CD4-positive, alpha-beta T cell treated with Interleukin-17A for 4 hours (primary cell): ENCODE measurements at places on chromosomes 1 and 21.

DNA sequence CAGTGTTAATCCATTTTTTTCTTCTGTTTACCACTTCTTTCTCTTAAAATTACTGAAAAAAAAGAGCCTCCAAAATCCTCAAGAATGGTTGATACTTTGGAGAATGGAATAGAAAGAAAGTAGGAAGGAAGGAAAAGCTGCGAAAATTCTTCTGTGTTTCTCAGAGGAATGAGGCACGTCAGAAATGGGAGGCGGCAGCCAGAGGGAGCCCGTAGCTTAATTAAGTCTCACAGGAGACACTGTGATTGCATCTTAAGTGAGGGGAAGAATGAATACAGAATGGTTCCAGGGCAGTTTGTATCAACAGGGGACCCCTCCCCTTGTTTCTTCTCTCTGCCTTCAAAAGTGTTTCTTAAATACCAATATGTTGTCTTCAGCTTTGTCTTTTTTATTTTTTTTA lies 1099.5 kb downstream of the PLA2G4A start:
- DNase-seq: no peak

GRCh38 chr1:96703186-96703585 lies 18.4 kb upstream of the PTBP2 start:
- no peak for DNase-seq

GRCh38 chr1:21887796-21888195 lies 49.3 kb downstream of the HSPG2 start:
- DNase-seq: no peak

DNA sequence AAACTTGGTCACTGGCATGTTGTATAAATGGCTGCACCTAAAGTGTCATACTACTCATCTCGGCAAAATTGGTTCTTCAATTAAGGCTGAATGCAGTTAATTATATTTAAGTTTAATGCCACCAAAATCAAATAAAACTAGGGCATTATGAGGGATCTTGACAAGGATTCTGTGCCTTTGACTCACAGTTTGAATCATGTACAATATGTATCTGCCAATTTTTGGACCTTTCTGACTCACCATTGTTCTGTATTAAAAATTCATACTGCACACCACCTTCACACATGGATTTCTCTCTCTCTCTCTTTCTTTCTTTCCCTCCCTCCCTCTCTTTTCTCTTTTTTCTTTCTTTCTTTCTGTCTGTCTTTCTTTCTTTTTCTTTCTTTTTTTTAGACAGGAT lies 14.1 kb upstream of the STXBP3 start:
- DNase-seq: no peak
